WERI-Rb-1 (cell line): ENCODE measurements at places on chromosomes 3 and 15.

DNA sequence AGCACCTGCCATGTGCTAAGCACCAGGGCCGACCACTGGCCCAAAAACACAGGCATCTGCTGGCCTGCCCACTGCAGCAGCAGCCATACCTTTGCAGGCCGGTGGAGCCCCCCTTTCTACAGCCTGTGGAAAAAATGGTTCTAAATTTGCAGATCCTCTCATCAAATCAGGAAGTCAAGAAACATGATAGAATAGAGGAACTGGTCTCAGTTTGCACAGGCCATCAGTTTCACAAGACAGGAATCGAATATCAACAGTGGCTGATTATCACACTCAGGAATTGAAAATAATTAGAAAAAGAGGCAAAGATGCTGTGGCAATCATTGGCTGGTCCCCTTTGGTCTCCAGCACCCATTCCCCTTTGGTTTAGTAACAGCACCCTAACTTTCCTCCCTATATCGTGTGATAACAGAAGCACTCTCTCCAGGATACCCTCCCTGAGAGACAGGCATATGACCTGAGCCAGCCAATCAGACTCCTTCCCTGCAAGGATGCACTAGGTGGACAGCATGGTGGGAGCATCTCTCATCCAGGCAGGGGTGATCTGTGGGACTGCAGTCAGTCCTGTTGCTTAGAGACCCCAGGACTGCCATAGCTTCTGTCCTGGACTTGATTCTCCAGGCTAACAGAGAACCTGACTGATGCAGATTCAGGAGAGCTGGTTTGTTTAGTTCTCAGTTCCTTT, 3.5 kb upstream of the PAK6 start:
- DNase-seq: no peak

- peak; percentile 52 for DNase-seq
These were observed 352.4 kb upstream of the ARHGEF26 start for GRCh38 chr3:153768561-153769469.

DNA sequence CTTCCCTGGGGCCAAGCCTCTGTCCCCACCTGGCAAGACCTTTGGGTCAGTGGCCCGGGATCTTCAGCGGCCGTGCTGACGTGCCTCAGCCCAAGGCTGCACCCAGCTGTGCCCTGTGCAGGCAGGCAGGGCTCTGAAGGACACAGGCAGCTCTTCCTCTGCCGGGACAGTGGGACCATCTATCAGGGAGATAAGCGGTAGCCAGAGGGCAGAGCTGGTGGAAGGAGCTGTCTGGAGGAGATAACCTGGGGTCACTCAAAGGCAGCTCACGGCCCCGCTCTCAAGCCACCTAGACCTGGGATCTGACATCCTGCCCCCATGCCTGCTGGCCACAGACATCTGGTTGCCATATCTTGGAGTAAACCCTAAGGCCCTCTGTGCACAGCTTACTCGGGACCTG, 27.3 kb downstream of the DUSP7 start:
- DNase-seq: no peak

GRCh38 chr15:90647326-90647725, 69.8 kb upstream of the BLM start:
- DNase-seq: no peak

DNA sequence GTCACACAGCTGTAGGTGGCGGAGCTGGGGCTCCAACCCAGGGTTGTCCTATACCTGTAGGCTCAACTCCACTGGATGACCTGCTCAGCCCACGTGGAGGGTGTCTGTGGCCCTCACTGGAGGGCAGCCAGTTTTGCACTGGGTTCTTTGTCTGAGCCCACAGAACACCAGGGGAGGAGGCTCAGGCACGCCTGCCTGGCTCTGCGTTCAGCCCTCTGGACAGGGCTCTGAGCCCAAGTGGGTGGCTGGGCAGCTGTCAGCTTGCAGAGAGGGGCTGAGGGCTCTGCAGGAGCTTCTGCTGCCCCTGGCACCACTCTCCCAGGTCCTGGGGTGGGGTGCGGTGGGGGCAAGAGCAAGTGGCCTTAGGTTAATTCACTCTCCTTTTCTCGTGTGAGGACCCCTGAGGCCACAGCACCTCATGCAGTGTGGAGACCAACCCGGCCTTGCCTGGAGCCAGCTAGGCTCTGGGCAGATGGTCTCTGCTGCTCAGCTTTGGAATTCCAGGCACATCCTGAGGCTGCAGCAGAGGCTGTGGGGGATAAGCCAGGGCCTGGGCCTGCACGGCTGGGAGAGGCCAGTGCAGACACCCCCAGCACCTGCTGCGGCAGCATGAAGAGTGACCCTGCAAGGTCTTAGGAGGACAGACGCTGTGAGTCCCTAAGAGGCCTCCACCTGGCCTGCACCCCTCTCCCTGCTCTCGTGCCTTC, 23.5 kb downstream of the DUSP7 start:
- peak; percentile 94 for DNase-seq

DNA sequence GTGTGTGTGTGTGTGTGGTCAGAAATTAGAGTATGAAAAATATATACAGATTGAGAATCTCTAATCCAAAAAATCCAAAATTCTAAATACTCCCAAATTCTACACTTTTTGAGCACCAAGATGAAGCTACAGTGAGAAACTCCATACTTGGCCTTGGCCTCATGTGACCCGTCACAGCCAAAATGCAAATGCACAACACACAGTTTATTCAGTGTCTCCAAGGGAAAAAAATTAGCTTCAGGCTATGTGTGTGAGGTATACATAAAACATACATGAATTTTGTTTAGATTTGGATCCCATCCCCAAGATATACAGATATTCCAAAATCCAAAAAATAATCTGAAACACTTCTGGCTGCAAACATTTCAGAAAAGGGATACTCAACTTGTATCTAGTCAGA, 33.2 kb upstream of the OSTN start:
- DNase-seq: no peak

- DNase-seq: no peak
These were observed 147.6 kb upstream of the HACD2 start for GRCh38 chr3:123732447-123732846.

GRCh38 chr3:11339541-11339940, 67.3 kb downstream of the ATG7 start:
- DNase-seq: no peak

DNA sequence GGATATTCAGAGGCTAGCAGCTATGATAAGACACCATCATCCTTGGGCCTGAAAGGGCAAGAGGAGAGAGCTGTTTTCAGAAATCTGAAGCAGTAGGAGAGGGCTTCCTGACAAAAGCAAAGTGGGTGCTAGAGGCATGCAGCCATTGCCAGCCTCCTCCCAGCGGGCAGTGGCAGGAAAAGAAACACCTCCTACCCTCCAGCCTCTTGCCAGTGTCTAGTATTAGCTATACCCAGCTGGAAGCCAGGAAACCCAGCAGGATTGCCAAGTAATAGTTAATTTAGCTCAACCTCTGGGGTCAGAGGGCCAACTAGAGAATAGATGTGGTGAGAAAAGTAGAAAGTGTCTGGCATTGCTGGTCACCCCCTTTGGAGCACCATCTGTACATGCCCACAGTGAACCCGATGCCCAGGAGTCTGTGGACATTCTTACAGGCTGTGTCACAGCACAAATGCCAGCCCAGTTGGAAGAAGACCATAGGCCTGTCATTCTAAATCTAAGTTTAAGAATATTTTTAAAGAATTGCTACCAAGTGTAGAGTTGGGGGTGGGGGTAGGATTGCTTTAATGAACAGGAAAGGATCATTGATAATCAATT, 85.3 kb downstream of the HCN4 start:
- no peak for DNase-seq

DNA sequence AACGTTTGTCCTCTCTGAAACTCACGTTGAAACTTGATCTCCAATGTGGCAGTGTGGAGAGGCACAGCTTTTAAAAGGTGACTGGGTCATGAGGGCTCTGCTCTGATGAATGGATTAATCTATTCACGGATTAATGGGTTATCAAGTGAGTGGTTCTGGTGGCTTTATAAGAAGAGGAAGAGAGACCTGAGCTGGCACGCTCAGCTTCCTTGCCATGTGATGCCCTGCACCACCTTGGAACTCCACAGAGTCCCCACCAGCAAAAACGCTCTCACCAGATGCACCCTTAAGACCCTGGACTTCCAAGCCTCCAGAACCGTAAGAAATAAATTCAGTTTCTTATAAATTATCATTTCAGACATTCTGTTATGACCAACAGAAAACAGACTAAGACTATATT, 2.6 kb downstream of the PPP1R2 start:
- DNase-seq: no peak

DNA sequence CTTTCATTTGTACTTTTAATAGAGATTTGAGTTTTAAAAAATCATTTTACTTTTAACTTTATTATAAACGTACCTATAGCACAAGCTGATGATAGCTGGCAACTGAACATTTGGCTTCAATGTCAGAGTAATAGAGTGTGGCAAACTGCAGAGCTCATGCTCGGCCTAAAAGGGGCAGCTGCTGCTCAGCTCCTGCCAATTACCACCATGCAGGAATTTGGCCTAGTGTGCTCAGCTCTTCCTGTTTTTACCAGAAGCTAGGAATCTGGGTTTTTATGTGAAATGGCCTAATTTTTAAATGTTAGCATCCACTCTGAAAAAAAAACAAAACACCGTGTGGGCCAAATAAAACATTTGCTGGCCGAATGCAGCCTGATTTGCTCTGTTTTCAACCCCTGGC, 1.8 kb downstream of the IFT122 start:
- no peak for DNase-seq

GRCh38 chr3:196197524-196197923, 13.7 kb downstream of the ZDHHC19 start:
- no peak for DNase-seq

GRCh38 chr3:62586356-62586755, 213.0 kb upstream of the FEZF2 start:
- DNase-seq: no peak

- no peak for DNase-seq
These were observed 87.1 kb downstream of the ARNT2 start for GRCh38 chr15:80491163-80491847.

DNA sequence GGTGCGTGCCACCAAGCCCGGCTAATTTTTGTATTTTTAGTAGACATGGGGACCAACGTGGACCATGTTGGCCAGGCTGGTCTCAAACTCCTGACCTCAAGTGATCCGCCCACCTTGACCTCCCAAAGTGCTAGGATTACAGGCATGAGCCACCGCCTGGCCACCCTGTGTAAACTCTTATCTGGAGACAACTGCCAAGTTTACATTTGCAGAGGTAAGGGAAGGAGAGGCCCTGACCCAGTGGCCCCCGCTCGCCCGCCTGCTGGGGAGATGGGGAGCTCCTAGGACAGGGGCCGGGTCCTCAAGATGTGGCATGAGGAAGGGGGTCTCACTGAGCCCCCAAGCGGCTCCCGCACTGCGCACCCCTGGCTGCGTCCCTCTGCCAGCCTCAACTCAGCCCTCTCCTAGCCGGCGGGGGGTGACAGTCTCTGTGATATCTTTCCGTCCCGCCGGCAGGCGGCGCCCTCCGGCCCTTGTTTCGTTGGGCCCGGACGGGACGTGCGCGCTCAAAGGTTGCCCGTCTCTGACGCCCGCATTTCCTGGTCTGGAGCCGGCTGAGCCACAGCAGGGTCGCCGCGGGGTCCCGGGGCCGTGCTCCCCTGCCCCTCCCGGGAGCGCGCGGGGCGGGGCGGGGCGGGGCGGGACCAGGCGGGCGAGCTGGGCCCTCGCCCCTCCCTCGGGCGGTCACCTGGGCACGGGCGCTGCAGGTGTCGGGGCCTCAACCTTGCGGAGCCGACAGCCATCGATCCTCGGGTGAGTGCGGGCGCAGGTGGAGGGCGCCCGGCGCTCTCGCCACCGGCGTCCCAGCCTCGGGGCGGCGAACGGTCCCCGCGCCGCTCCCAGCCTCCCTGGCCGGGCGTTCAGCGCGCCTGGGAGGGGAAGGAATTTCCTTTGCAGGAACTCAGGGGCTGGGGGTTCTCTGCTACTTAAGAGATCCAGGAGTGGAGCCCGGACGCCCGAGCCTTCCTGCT, at the start of gene GPR160:
GPR160 (plus strand) TSS at position 533 of the 971 bp plus-strand sequence. CDS start 45,978 bp downstream, outside the sequence.
- DNase-seq: peak; percentile 86

DNA sequence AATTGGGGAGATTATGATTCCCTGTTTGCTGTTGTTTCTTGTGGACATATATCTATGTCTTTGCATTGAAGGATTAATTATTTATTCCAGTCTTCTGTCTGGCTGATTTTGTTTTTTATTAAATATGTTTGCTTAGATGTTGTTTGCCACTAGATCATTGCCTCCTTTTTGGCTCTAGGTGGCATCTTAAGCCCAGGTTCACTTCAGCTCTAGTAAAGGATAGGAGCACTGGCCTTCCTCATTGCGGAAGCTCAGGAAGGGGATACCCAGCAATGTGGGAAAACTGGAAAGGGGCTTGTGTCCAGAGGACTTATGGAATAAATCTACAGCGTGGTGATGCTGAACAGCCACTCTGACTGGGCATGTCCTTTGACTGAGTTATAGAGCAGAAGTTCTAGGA, 821.6 kb downstream of the PDCD6IP start:
- DNase-seq: no peak

DNA sequence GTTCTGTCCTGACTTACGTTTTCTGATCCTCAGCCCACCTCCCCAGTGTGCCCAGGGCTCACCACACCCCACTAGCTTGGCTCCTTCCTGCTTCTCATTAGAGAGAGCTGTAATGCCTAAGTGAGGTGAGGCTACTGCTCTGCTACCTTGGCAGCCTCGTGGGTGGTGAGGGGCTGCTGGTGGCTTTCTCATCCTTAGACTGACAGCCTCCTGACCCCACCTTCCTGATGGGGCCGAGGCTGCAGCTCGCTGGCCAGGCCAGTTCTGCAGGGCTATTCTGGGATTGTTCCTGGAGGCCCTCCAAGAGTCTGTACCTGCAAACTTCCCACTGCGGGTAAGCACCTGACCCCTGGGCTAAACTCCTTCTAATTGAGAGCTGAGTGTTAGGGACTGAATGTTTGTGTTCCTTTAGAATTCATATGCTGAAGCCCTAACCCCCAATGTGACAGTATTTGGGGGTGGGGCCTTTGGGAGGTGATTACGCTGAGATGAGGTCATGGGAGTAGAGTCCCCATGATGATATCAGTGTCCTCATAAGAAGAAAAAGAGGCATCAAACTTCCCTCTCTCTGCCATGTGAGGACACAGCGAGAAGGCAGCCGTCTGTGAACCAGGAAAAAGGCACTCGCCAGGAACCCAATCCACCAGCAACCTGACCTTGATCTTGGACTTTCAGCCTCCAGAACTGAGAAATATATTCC, 38.1 kb upstream of the IQSEC1 start:
- DNase-seq: peak; percentile 67

- no peak for DNase-seq
These were observed 40.9 kb downstream of the ACAP2 start for GRCh38 chr3:195401943-195402342.

DNA sequence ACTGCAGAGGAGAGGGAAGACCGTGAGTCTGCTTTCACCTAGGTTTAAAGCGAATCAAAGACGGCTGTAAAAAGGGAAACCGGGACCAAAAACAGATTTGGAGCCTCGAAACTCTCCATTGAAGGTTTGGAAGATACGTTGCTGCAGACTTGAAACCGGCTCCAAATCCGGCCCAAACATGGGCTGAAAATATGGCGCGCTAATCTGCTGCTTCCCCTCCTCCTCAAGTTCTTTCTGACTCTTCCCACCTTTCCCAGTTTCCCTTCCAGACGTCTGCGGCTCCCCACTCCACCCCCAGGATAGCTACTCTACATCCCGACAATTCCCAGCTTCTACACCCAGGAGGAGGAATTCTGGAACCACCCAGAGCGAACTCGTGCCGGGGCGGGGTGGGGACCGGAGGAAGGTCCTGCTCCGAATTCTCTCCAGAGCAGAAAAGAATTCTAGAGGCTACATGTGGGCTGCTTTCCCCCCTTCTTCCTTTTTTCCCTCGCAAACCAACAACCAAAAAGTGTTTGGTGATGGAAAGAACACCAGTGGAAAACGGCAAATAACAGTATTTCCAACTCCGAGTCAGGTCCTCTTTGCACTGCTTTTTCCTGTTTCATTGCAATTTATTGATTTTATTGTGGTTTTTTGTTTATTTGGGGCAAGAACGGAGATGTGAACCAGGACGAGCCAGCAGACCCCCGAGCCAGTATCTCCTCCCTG, 8.5 kb downstream of the EOMES start:
- DNase-seq: no peak

GRCh38 chr3:183296944-183297343, 43.9 kb downstream of the B3GNT5 start:
- DNase-seq: no peak
